Activated CD4-positive, CD25-positive, alpha-beta regulatory T cell treated with anti-CD3 and anti-CD28 coated beads, Interleukin-2, amount 50 U/mL, for 24 hours (primary cell): ENCODE measurements at places on chromosomes 6 and 20.

GRCh38 chr6:157428427-157429202 lies 47.6 kb downstream of the ZDHHC14 start:
- ATAC-seq = peak; percentile 81

DNA sequence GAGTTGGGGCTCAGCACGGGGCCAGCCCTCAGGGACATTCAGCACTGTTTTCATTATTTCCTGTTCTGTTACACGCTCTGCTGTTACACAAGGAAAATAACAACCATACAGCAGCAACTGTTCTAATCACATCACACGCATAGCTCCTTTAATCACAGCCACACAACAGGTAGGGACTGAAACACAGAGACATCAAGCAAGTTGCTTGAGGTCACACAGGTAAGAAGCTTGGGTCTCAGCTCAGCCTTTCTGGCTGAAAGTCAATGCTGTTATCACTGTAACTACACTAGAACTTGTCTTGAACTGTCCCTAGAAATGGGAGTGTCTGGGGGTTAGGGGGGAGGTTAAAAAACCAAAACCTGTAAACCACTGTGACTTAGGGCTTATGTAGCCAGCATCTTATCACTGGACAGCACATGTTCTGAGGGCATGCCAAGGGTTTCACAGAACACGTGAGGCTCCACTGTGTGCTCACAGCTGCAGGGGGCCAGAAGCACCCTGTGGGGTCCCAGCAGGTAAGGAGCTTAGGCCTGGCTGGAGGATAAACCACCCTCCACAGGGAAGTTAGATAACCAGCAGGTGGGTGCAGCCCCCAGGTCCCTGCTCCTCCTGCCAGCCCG lies 146.0 kb downstream of the EYA2 start:
- no peak for ATAC-seq

DNA sequence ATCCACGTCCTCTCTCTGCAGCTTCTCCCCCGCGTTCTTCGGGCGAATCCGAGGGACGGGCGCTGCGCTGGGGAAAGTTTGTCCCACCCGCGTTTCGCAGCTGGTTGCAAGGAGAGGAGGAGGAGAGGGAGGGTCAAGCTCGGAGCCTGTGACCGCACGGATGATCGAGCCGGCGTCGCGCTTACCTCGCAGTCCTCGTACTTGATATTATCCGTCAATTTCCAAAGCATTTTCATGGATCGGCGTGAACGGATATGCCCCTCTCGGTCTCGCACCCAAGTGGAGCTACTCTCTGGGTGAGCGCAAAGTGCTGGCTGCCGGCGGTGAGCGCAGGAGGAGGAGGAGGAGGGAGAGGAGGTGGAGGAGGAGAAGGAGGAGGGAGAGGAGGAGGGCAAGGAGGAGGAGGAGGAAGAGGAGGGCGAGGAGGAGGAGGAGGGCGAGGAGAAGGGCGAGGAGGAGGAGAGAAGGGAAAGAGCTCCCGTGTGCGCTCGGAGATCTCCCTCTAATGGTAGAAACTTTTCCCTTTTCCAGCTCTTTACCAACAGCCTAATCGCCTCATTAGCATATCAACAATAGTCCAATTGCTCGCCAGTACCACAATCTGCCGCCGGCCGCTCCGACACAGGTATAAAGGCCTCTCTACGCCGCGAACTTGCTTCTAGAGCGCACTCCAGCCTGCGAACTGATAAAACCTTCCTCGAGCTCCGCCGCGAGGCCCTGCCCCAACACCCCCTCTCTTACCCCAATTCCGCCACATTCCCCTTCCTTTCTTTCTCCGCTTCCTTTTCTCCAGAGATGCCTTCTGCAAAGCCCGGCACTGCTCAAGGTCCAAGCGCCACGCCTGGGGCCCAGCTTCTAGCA lies at the start of gene TFAP2A:
TFAP2A (minus strand) TSS at position 319 of the 861 bp plus-strand sequence; CDS start at position 236, 83 bp downstream.
- ATAC-seq = no peak

- no peak for ATAC-seq
These were observed 59.5 kb downstream of the LYRM4 start for GRCh38 chr6:5201271-5201670.

DNA sequence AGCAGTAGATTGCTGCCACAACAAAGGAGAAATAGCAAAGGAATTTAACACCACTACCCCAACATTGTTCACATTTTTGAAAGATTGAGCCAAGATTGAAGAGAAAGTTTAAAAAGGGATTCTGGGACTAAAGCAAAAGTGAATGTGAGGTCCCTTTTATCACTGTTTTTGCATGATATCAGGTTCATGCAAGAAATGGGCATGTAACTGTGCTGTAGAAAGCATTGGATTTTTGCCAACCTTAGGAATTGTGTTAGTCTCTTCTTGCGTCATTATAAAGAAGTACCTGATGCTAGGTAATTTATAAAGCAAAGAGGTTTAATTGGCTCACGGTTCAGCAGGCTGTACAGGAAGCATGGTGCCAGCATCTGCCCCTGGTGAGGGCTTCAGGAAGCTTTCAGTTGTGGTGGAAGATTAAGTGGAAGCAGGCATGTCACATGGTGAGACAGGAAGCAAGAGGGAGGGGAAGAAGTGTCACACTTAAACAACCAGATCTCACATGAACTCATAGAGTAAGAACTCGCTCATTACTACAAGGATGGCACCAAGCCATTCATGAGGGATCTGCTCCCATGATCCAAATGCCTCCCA lies 4.6 kb upstream of the GJB7 start:
- ATAC-seq = no peak

GRCh38 chr20:47360297-47361056 lies 4.0 kb upstream of the ZMYND8 start:
- ATAC-seq = no peak

GRCh38 chr6:53717566-53717965 lies 52.0 kb upstream of the KLHL31 start:
- no peak for ATAC-seq

DNA sequence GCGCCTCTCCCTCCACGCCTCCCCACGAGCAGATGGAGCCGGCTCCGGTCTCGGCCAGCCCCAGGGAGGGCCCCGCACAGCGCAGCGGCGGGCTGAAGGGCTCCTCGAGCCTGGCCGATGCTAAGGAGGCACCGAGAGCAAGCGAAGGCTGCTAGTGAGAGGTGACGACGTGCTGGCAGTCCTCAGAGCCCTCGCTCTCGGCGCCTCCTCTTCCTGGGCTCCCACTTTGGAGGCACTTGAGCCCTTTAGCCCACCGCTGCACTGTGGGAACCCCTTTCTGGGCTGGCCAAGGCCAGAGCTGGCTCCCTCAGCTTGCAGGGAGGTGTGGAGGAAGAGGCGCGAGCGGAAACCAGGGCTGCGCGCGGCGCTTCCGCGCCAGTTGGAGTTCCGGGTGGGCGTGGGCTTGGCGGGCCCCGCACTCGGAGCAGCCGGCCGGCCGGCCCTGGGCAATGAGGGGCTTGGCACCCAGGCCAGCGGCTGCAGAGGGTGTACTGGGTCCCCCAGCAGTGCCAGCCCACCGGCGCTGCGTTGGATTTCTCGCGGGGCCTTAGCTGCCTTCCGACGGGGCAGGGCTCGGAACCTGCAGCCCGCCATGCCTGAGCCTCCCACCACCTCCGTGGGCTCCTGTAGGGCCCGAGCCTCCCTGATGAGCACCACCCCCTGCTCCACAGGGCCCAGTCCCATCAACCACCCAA lies 2.5 kb upstream of the TMEM14C start:
- ATAC-seq = peak; percentile 31

- ATAC-seq = no peak
These were observed 96.6 kb upstream of the SMLR1 start for GRCh38 chr6:130730600-130730999.

GRCh38 chr6:49733680-49734079 lies 10.5 kb downstream of the CRISP3 start:
- ATAC-seq = no peak

DNA sequence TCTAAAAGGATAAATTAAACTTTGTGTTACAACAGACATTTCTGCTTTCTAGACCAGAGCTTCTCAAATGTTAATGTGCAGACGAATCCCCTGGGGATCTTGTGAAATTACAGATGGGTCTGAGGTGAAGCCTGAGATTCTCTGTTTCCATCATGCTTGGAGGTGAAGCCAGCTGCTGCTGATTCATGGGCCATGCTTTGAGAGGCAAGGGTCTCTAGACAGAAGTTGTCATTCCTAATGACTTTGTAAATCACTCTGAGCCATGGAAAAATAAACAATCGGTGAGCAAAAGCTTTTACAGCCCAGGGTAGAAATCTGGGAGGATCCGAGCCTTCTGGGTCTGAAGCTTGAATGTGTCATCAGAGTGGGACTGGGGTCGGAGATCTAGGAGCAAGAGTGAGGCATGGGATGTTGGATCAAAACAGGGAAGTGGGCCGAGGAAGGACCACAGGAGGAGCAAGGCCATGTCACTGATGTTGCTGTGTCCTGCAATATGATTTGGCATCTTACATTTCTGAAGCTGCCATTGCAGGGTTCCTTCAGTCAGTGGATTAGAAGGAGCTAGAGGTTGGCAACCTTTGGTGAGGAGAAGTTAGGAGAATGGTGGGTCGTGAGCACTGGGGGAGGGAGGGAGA lies 77.3 kb downstream of the TRMT11 start:
- ATAC-seq = no peak

- ATAC-seq = no peak
These were observed 43.6 kb downstream of the SLC24A3 start for GRCh38 chr20:19256085-19256484.

- ATAC-seq = no peak
These were observed 93.0 kb upstream of the POPDC3 start for GRCh38 chr6:105272786-105273185.

GRCh38 chr6:145865175-145865574 lies 50.6 kb upstream of the FBXO30 start:
- peak; percentile 50 for ATAC-seq

DNA sequence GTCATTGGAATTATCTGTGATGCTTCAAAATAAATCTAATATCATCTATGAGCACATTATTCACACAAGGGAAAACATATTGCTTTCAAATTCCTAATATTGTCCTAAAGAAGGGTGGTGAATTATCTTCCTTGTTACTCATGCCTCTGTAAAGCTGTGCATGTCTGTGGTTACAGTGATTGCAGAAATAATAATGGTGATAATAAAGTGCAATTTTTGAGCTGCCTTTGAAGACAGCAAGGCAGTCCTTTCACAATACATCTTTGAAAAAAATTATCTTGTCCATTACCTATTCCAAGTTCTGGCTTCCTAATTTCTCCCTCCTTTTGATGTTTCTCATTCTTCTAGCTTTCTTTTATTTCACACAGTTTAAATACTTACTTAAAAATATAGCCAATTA lies 442.1 kb upstream of the EYS start:
- ATAC-seq = no peak

DNA sequence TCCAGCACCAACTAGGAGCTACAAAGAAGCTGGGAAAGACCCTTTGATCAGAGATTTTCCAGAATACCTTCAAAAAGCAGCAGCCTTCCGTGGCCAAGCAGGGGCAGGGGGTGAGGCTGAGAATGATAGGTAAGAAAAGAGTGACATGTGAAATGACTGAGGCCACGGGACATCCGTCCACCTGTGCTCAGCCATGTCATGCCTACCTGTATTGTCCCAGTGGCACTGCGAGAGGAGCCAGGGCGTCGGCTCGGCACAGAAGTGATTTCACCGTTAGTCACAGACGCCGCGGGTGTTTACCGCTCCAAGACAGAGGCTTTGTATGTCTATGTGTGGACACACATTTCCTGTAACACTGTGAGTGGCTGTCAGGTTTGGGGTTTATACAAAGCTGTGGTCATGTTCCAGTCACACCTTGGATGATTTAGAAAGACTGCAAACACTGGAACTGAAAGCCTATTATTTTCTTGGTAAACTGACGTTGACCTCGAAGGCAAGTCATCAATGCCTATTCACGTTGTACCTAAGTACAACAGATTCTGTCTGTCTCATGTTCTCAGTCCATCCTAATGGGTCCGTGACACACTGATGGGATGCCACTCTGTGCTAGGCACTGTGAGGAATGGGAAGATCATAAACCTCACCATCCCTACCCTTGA lies 32.1 kb upstream of the JAG1 start:
- no peak for ATAC-seq

GRCh38 chr6:156250593-156250992 lies 526.6 kb upstream of the ARID1B start:
- ATAC-seq = peak; percentile 73

DNA sequence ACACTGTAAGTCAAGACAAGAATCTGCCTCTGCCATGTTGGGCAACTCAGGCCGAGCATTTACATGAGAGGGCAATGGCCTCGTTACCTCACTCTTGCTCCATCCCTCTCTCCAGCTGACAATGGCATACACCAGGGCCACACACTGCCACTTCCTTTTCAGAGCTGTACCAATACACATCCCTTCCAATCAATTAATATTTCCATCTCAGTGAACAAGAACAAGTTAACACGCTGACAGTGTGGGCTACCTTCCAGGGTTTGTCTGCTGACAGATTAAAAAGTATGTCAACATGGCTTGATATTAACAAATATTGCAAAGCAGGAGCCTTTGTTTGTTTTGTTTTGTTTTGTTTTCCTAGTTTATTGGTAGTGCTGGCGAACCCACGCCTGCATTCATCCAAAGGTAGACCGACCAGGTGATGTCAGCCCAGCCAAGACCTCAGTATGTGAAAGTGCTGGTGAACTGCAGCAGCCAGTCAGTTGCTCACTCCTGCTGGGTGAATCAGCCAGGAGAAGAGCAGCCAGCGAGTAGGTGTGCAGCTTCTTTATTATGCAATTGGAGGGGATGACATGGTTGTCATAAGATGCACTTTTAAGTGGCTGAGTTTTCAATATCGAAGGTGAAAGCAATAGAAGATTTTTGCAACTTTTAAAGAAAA lies 487.3 kb upstream of the JARID2 start:
- ATAC-seq = no peak

- ATAC-seq = no peak
These were observed 48.2 kb upstream of the BLCAP start for GRCh38 chr20:37575884-37576283.

- ATAC-seq = no peak
These were observed 13.6 kb downstream of the GFOD1 start for GRCh38 chr6:13473768-13474165.

- no peak for ATAC-seq
These were observed 145.1 kb upstream of the FKBP1C start for GRCh38 chr6:63066055-63066704.

DNA sequence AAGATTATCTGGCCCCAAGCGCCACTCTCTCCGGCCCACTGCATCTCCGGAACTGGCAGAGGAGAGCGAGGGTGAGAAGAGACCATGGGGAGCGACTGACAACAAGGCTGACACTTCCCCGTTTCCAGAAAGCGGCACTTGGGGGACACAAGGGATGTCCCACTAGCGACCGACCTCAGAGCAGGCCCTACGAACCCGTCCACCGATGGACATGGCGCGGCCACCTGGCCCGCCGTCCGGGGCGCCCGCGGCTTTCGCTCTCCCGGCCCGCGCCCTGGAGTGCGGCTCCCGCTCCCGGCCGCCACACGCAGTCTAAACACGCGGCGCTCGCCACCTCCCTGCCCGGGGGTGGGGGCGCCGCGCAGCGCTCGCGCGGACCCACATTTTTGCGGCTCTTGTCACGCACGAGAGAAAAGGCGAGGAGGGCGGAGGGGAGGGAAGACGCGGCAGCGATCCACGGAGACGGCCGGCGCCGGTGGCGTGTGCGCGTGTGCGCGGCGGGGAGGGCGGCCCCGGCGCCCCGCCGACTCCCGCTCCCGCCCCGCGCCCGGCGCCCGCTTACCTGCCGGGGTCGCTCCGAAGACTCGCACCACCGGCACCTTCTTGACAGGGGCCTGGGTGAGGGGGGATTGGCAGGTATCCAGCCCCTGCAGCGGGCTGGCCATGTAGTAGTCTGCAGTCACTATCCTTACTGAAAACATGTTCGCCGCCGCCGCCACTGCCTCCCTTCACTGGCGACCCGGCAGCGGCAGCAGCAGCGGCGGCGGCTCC lies 645 bp downstream of the REV3L start:
- ATAC-seq = peak; percentile 10

GRCh38 chr6:4374216-4374615 lies 238.8 kb upstream of the ECI2 start:
- no peak for ATAC-seq
